ENCODE measurements at places on chromosomes 7 and 10. TPM values are rescaled to one million over a fixed set of nuclear protein-coding genes. Genes with fewer than 3 reads are reported as not detected.

- no peak for DNase-seq
These were observed 2.3 kb upstream of the ELFN1 start for GRCh38 chr7:1667566-1668395.

DNA sequence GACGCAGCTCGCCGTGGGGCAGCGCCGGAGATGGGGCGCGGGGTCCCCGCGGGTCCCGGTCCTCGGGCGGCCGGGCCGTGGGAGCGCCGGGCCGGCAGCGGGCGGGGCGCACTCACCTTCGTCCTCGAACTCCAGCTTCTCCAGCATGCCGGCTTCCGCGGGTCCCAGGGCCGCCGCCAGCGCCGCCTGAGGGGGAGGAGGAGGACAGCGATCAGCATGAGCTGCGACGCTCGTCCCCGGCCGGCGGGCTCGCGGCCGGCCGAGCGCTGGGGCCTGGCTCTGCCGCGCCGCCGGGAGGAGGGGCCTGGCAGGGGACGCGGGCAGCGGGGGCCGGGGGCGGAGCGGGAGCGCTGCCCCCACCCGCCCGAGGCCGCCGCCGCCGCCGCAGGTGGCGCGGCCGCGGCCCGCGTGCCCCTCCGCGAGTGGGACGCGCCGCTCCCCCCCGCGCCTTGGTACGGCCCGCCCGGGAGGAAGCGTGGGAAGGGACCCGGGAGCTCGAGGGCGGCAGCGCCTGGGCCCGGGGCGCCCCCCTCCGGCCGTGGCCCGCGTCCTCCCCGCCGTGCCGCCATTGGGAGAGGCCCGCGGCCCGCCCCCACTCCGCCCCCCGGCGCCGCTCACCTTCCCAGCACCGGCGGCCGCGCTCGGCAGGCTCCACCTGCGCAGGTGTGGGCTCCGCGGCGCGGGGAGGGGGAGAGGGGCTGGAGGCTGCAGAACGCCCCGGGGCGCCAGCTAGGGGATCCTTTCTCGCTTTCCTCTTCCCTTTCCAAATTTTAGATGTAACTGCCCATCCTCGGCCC lies 112.5 kb upstream of the RHEB start:
- no peak for DNase-seq

AZGP1 gene
- 9.3 TPM for polyA plus RNA-seq

SPDYE9 gene
- polyA plus RNA-seq = not detected

DNA sequence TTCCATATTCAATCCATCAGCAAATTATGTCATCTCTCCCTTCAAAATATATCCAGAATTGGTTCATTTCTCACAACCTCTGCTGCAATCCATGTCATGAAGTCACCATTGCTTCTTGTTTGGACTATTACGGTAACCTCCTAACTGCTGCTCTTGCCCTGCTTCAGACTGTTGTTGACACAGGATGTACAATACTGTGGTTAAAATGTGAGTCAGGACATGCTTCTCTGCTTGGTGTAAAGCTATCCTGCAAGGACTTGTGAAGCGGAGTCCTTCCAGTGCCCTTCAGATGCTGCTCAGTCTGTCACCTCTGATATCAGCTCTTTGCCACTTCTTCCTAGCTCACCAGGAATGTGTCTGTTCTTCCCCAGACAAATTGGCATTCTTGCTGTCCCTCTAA lies 10.4 kb upstream of the NXPH1 start:
- no peak for DNase-seq

GRCh38 chr10:12946372-12946771 lies 55.1 kb downstream of the CCDC3 start:
- no peak for DNase-seq

ACTL6B gene
- polyA plus RNA-seq = 0.19 TPM

GALNT17 gene
- 45.8 TPM for polyA plus RNA-seq

ASB10 gene
- polyA plus RNA-seq = not detected

DNA sequence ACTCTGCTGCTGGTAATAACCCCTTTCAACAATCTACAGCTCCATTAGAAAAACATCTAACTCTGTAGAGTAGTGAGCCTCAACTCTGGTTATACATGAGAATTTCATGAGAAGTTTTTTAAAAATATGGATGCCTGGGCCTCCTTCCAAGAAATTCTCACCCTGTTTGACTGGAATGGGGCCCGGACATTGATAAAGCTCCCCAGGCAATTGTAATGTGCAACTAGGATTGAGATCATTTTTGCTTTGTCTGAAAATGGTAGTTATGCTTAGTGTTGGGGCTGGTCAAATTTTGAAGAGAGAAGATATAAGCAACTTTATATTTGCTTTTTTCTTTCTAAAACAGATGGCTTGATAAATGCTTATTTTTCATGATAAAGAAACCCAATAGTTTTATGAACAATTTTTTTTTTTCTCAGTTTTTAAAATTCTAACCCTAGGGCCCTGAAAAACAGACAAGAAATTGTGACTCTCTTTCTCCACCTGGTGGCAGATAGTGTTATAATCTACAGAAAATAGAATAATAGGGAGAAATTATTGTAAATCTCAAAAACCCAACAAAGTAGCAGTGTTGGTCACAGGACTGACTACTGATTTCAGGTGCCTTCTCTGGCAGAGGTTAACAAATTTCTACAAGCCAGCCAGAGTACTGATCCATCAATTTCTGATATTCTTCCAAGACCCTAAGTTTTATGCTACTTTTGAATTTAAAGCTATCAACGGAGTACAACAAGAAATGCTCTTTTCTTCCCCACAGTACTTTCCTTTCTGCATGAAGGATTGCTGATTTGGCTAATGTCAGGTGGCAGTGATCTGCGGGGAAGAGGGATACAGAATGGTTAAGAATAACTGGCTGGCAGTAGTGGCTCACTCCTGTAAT lies 174.8 kb downstream of the DKK1 start:
- no peak for DNase-seq

MRPL32 gene
- polyA plus RNA-seq = 48.4 TPM

- no peak for DNase-seq
These were observed 270.5 kb downstream of the BICC1 start for GRCh38 chr10:58782876-58783851.

DNA sequence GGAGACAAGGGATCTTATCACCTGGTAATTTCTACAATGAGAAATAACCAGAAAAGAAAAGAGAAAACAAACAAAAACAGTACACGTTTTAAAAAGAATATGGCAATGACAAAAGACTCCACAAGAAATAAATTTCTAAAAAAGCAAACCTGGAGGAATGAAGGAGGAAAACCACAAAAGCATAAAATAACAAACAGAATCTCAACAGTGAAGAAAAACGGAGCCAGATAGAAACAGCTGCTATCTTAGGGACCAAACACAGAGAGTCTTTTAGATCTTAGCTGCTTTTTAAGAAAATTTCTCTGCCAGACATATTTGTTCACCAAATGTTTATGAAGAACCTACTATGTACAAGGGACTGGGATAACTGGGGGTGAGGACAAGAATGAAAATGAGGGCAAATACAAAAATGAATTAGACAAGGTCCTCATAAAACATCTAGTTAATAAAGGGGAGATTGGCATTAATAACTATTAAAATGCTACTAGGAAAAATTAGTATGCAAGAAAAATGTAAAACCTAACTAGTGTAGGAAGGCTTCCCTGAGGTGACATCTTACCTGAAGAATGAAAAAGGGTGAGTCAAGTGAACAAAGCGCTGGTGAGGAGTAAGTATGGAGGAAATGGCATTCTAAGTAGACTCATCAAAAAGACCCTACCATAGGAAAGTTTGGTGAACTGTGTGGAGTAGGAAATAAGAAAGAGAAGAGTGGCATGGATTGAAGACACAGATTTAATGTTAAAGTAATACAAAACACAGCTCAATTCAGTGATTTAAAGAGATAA lies 34.3 kb downstream of the WASL start:
- no peak for DNase-seq

NPC1L1 gene
- 0.25 TPM for polyA plus RNA-seq

DNA sequence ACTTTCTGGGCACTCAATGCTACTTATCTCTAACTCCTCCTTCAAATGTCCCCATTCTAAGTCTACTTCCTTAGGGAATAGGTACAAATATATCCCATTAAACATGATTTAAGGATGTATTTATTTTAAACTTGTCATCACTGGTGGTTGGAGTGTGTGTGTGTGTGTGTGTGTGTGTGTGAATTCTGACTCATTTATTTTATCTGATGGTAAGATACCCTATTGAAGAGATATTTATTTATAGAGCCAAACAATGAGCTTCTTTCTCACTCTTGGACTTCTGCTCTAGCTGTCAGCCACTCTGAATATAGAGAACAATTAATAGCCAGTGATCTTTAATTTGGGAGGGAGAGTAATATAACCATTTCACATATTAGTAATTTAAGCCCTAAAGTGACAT lies 17.8 kb upstream of the MAGI2 start:
- DNase-seq = no peak

UCMA gene
- not detected for polyA plus RNA-seq

GRCh38 chr10:7532723-7533498 lies 122.1 kb upstream of the SFMBT2 start:
- DNase-seq = no peak

DNA sequence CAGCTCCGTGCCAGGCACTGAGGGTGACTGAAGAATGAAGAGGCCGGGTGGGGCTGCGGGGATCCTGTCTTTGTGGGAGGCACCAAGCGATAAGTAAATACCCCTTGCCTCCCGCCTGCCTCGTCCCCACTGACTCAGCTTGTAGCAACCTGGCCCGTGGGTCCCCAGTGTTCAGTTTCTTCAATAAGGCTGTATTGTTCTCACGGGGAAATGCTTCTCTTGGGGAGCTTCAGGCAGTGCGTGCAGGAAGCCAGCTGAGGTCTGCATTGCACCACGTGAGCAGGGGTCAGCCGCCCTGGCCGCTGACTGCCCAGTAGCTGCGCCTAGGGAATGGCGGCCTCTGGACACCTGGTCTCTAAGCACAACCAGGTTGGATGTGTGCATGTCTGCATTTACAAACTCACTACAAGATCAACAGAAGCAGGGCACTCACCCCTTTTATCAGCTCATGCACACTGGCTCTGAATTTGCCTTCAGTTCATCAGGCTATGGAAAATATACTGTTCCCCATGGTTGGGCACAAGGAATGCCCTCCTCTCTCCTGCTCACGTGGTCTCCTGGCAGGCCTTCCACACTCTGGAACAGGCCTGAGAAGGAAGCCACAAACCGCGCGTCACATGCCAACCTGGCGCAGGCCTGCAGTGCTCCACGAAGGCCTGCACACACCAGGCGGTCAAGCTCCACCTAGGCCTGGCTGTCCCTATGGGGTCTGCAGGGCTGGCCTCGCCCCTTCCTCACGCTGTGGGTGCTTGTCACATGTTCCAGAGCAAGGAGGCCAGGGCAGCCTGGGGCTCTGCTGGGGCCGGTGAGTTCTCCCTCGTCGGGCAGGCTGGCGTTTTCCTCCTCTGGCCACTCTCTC lies 135.7 kb upstream of the RNF32 start:
- no peak for DNase-seq

DNA sequence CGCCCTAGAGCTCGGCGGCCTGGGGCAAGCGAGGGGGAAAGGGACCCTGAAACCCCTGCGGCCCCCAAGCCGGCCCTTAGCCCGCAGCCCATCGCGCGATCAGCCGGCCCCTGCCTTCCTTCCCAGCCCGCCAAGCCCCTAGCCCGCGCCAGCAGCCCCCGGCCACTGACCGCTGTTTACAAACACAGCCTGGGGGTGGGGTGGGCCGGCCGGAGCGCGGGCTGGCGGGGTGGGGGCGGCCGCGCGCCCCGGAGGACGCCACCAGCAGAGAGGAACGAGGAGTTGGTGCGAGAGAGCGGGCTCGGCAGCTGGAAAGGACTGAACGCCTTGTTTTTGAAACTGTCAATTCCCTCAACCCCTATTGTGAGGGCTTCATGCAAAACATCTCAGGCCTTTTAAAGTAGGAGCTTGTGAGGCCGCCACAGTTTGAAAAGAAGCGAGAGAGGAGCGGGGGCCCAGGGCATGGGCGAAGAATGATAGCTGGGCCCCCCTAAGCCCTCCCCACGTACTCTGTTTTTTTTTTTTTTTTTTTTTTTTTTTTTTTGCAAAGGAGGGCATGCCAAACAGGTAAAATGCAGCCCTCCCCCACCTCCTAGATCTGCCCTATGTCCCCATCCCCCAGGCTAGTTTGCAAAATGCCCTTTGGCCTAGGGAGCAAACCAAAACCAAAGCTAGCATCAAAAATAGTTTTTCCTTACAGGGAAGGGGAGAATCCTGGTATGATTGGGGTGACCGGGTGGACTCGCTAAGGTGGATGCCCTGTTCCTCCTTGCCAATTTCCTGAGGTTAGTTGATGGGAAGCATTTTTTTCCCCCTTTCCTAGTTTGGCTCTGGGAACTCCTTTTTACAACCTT lies 15.0 kb downstream of the SKIDA1 start:
- DNase-seq = no peak

GRCh38 chr10:85610381-85611092 lies 756.1 kb downstream of the GRID1 start:
- DNase-seq = no peak

DNA sequence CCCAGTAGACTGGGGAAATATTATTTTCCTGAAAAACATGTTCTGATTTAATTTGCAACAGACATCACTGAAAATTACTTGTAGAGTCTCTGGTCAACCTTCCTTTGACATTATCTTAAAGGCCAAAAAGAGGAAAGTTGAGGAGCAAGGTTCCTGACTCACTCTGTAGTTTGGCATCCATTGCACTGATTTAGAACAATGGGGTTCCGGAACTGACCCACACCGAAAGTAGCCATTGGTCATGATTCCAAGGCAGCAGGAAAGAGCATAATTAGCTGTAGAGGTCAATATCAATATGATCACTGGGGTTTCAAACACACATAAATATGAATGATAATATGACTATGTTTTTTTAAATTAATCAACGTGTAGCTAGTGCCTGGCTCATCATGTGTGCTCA lies 65.8 kb downstream of the DNMBP start:
- no peak for DNase-seq

DNA sequence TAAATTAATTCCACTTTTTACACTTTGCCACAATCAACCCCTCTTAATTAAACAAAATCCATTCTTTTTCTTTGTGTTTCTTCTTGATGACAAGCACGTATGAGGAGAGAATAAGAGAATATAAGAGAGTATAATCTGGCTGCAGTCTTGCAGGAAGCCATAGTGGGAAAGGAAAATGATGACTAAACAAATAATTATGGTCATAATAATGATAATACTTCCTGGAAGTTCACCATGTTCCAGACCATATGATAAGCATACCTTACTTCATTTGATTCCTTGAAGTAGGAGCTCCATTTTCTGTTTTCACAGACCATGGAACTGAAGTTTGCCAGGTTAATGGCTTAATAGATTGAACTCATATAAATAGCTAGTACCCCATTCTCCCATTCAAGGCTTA lies 237.8 kb downstream of the SEMA3D start:
- no peak for DNase-seq

CALN1 gene
- 0.13 TPM for polyA plus RNA-seq

- DNase-seq = no peak
These were observed 38.4 kb downstream of the DNAJB12 start for GRCh38 chr10:72316386-72316700.

PTN gene
- 36.1 TPM for polyA plus RNA-seq

OR6B1 gene
- polyA plus RNA-seq = not detected

NYAP1 gene
- polyA plus RNA-seq = 1.5 TPM

GRCh38 chr7:92095380-92095779 lies 38.9 kb downstream of the CYP51A1 start:
- DNase-seq = no peak

TUBB8 gene
- 0.48 TPM for polyA plus RNA-seq

GRCh38 chr7:152923711-152924110 lies 164.2 kb downstream of the ACTR3B start:
- no peak for DNase-seq

CC2D2B gene
- polyA plus RNA-seq = 0.75 TPM

ADARB2 gene
- 1.0 TPM for polyA plus RNA-seq

- DNase-seq = no peak
These were observed 92.2 kb upstream of the PPIF start for GRCh38 chr10:79255007-79255507.

TAF3 gene
- 7.5 TPM for polyA plus RNA-seq
